ENCODE measurements at places on chromosomes 16 and 17.

GRCh38 chr17:43356999-43357398 is 41.8 kb upstream of the ARL4D start:
- no peak for DNase-seq

- DNase-seq, result no peak
Measured at GRCh38 chr17:79741401-79741750, 10.6 kb downstream of the ENPP7 start.

DNA sequence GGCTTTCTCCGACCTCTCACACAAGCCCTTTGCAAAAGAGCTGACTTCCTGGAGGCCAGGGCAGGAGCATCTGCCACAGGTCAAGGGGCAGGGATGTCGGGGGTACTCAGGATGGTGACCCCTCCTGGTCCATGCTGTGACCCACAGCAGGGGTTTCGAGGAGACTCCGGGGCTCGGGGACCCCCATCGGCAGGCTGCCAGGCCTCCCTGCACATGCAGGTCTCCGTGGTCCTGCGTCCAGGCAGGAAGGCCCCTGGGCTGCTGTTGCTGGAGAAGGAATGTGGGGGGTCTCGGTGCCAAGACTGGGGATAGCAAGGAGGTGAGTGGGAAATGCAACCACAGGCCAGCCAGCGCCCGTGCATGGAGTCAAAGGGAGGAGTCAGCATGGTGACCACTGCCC is 11.6 kb downstream of the NATD1 start:
- no peak for DNase-seq

GRCh38 chr17:19388791-19389785 is 2.1 kb upstream of the MFAP4 start:
- no peak for DNase-seq

DNA sequence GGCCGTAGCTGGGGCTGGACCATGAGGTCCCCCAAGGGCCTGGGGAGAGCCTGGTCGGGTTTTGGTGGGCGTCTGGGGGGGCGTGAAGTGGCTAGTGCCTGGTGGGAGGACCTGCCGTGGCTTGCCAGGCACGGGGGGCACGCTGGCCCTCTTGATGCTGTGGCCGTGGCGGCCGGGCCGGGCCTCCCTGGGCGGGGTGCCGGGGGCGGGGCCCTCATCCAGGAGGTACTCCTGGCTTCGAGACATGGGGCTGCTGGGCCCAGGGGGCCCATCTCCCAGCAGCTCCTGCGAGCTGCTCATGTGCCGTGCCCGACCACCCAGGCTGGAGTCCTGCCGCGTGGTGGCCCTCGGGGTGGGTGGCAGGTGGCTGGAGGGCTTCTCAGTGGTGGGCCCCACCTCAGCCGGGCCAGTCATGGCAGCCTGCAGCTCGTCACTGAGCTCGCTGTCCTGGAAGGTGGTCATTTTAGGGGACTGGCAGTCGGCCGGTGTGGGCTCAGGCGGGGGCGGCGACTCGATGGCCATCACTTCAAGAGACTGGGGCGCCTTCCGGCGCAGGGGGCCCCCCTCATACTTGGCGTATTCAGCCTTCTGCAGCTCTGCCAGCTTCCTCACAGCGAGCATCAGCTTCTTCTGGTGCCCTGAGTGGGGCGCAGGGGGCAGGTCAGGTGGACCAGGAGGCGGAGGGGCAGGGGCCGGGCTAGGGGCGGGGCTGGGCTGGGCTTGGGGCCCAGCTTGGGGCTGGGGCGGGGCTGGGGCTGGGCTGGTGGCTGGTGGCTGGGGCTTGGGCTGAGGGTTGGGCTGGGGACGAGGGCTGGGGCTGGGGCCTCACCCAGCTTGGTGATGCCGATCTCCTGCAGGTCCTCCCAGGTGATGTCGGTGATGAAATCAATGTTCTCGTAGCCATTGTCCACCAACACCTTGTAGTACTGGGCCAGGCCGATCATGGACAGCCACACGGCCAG is 15.2 kb downstream of the CASKIN1 start:
- no peak for DNase-seq

GRCh38 chr16:53910990-53911389 is 207.0 kb downstream of the FTO start:
- no peak for DNase-seq

DNA sequence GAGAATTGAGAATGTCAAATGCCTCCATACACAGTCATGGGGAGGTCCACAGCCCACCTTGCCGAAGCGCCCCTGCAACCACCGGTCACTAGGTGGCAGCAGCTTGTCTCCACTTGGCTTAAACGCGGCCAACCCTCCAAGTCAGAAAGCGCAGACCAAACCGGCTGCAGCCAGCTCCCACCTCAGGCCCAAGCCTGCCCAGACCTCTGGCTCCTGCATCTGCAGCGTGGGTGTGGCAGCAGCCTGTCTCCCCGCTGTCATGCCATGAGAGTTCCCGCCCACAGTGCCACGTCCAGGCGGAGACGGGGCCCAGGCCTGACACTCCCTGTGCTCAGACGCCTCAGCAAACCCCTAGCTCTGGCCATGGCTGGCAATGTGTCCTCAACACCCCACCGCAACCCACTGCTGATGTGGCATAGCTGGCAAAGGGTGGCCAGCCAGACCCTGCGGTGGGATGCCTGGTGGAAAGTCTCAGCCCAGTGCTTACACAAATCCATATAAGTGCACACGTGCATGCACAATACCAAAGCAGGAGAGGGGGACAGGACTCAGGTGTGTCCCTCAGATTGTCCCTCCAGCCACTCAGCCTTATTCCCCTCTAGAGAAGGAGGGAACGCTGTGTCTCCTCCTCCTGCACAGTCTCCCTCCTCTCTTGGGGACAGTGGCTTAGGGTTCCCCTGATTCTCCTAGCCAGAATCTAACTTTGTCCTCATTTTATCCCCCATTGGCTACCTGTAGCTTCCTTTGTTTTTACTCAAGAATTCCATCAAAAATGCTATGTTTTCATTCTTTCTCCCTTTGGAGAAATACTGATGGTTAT is 10.9 kb downstream of the COPZ2 start:
- DNase-seq, result peak; percentile 60
